ENCODE measurements at places on chromosomes 16 and 17.

GRCh38 chr17:75645501-75645888, 12.3 kb downstream of the SMIM5 start:
- DNase-seq = no peak

- DNase-seq = no peak
Measured at GRCh38 chr16:50861451-50861850, 119.6 kb downstream of the CYLD start.

DNA sequence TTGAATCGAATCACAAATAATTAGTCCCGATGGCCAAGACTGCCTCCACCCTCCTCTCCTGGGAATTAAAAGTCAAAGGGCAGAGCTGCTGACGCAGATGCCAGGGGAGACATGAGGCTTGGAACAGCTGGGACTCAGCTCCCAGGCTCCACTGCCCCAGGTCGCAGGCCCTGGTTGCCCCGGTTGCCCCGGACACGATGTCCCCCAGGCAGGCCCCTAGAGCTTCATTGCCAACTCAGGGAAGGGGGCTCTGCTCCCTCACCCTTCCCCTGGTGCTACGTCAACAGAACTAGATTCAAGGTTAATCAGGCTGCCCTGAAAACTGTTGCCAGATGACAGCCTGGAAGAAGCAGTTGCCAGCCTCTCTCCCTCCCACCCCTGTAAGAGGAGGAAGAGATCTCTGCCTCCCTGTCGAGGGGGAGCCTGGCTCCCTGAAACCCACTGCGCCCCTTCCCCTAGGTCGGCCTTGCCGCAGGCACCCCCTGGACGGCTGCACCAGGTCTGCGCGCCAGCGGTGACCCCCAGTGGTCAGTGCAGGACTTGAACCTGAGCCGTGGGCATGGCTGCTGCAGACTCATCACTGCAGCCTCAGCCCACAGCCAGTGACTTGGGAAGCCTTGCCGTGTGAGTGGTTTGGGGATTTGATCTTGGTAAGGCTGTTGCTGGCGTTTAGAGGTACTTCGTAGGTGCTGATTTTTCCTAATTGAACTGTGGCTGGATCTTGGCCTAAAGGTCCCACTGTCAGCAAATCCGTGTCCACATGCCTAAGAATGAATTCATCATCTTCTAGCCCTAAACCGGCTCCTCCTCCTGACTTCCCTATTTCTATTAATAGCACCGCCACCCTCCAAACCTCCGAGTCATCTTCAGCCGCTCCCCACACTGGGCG, 84.1 kb upstream of the TOB1 start:
- DNase-seq = peak; percentile 84

DNA sequence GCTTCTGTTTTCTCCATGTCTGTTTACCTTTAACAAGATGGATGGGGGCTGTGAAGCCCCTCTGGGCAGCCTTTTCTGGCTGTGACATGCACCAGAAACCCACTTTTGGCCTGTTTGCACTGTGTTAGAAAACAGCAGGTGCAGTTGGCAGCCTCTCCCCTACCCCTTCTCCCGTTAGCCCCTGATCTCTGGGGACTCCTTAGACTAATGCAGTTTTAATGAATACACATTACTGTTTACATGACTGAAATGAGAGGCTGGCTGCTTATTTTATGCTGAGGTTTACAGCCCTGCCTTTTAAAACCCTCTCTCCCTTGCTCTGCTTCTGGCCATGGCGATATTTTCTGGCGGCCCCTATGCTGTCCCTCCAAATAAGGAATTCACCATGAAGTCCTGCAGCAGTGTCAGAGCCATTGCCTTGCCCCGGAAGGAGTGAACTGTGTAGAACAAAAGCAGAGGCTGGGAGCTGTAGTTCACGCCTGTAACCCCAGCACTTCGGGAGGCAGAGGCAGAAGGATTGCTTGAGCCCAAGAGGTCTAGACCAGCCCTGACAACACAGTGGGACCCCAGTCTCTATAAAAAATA, 79.3 kb downstream of the PRKCB start:
- DNase-seq = no peak

GRCh38 chr17:77314601-77315000, 173.8 kb downstream of the SEC14L1 start:
- no peak for DNase-seq

GRCh38 chr16:57009643-57010170, 20.4 kb downstream of the NLRC5 start:
- DNase-seq = no peak

DNA sequence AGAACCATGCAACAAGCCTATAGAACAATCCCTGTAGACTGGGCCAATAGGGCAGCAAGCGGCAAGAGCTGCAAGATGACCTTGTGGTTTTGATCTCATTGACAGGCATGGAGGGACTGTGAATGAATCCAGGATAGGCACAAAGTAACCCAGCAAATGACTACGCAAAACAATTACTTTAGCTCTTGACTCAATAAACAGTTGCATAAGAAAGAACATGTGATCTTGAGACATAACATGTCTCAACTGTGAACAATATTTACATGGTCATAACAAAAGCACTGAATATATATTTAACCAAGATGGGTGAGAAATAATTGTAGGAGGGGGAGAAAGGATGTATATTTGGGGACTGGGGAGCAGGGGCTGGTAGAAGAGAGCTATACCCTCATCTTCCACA, 313.7 kb upstream of the CDH5 start:
- DNase-seq = no peak

Measured in naive thymus-derived CD8-positive, alpha-beta T cell (primary cell).